ENCODE measurements at places on chromosomes 12 and 14.

DNA sequence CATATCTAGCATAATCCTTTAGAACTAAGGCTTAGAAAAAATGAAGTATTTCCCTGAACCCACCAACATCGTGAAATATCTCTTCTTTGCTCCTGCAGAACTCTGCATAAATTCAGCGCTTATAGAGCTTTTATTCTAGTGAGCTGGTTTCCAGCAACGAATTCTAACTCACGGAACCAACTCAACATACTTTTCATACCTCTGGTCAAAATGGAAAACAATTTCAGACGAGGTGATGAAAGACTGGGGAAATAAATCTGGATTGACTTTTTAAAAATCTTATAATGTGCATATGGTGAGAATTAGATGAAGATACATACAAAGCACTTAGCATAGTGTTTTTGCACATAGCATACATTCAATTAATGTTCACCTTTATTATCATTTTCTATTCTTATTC is 62.6 kb upstream of the BBS10 start:
- DNase-seq: no peak

- DNase-seq: no peak
These were observed 199.3 kb downstream of the ALG10B start for GRCh38 chr12:38515912-38516311.

DNA sequence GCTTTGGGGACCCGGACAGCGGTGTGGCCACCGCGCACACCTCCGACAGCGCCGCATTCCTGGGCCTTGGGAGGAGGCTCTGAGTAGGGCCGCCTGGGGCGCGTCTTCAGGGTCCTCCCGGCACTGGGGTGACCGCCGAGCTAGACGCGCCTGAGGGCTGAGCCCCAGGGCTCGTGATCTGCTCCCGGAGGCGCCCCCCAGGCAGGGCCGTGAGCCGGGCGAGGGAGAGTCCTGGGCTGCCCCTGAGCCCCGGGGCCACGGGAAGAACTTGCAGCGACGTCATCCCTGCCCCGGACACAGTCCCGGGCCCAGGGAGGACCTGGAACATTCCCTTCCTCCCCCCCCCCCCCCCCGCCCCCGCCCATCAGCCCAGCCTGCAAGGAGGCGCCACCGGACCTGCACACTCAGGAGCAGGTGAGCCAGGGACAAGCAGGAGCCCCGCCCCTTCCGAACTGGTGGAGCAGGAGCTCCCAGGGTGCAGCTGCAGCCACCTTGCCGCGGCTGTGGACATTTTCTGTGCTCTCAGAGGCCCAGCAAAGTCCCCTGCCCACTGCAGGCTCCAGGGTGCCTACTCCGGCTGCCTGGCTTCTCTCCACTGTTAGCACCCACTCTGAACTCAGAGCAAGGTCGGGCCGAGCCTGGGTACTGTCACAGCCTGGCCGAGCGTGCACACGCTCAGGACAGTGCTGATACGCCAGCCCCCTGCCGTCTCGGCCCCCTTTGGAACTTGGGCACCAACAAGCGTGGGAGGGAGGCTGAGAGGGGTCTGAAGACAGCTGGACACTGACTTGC is 50.7 kb downstream of the A2M start:
- DNase-seq: peak; percentile 41

GRCh38 chr14:91311284-91311662 is 66.8 kb upstream of the GPR68 start:
- no peak for DNase-seq

GRCh38 chr14:100662879-100663760 is 63.6 kb upstream of the DLK1 start:
- peak; percentile 91 for DNase-seq

GRCh38 chr14:28245216-28245615 is 521.4 kb upstream of the FOXG1 start:
- no peak for DNase-seq

DNA sequence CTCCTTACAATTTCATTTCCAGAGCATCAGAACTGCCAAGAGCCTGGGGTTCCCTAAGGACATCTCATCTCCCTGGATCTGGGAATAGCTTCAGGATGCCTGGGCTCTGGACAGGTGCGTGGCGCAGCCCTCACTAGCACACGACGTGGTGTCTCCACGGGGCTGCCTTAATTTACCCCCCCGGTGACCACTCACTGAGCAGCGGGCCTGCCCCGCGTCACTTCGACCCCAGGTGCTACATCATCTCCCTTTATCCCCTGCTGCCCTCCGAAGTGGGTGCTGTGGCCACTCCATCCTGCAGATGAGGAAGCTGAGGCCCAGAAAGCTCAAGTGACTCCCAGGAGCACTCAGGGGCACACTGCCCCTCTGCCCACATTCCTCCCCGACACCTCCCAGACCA is 177.8 kb upstream of the SFSWAP start:
- DNase-seq: no peak

GRCh38 chr14:24483604-24484252 is 24.3 kb downstream of the CMA1 start:
- DNase-seq: no peak

DNA sequence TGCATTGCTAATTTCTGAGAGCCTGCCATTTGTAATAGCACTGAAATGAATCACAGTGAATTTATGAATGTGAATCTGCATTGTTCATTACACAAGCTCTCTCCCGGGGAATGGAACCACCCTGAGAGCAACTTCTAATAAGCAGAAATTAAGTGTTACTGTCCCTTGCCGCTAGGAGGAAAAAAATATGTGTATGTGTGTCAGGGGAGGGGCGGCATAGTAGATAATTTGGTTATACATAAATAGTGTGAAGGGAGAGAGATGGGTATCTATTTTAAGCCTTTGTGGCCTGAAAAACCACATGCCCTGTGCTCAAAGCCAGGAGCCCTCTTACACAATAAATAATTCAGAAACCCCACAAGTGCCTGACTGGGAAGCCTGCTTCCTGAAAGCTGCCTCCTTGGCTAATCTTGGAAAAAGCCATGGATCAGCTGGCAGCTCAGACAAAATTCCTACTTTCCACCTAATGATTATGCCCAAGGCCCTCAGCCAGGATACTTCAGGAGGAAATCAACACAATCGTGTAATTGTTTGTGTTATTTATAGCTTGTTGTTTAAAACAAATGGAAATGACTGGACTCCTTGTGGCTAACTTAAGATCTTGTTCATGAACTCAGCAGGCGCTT is 366.2 kb upstream of the KITLG start:
- no peak for DNase-seq

DNA sequence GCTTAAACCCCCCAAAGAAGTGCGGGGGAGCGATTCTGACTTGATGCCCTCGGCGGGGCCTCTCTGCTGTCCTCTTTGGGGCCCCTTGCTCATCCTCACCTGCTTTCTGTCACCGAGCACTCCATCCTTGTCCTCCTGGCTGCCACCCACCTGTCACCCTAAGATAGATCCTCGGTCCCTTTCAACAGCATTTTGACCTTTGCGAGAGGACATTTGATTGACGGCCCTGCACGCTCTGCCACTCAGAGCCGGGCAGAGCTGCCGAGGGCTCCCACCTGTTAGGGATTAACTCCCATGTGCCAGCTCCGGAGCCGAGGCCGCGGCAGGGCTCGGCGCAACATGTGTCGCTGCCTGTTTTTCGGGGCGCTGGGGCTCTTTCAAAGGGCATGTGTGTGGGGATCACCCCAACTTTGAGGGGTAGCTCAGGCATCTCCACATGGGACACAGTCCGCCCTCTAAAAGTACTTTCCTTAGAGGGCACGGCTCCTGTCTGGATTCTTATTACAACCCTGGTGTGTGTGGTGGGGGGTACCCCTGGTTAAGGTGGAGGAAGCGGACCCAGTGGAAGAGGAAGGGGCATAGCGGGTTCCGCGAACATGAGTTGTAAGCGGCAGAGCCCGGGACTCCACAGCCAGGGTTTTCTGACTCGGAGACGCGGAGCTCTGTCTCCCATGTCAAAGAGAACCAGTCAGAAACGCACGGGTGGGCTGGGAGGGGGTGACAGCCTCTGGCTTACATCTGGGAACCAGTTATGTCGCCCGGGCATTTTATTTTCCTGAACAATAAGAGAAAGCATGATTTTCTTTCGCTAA is 811 bp upstream of the MEG3 start:
- DNase-seq: no peak

DNA sequence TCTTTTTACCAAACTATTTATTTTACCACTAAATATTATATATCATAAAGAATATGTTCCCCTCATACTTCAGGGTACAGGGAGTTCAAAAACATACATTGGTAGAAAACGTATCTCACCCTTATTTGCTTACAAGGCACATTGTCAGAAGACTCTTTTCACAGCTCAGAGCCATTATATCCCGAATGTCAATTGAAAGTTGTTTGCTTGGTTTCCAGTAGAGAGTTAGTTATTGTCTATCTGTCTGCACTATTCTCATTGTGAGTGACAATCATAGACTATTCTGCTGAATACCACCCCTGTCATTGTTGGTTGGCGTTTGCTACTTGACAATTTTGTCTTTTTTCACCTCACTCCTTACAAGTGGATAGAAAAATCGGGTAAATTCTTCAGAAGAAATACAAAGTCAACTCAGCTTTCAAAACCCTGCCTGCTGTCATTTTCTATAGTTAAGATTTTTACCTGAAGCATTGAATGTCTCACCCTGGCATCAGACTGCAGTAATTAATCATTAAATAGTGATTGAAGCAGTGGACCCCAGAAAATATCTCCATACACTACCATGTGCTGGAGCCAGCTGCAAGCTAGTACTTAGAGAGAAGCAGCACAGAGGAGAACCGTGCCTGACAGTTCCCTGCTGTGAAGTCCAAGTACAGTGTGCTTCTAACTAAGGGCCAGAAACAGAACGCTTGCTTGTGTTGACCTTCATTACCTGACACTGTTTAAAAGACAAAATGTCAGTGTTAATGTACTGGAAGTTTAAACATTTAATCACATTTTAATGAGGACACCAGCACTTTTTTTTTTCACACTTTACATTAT is 510.6 kb downstream of the RERGL start:
- DNase-seq: no peak

- no peak for DNase-seq
These were observed 447.5 kb downstream of the GXYLT1 start for GRCh38 chr12:41697161-41697560.

DNA sequence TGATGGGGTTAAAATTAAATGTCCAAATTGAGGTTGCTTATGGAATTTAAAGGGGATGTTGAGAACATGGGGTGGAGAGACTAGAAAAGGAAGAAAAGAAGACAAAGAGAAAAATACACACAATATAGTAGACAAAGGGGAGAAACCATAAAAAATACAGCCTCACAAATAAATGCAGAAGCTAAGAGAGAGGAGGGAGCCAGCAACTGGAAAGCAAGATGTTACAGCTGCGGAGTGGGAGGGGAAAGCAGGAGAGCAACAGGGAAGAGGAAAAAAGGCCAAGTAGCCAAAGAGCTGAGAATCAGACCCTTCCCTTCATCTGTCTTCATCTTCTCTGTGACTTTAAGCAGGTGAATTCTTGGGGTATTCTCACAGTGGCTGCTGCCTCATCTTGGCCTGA is 39.7 kb upstream of the SMUG1 start:
- no peak for DNase-seq

DNA sequence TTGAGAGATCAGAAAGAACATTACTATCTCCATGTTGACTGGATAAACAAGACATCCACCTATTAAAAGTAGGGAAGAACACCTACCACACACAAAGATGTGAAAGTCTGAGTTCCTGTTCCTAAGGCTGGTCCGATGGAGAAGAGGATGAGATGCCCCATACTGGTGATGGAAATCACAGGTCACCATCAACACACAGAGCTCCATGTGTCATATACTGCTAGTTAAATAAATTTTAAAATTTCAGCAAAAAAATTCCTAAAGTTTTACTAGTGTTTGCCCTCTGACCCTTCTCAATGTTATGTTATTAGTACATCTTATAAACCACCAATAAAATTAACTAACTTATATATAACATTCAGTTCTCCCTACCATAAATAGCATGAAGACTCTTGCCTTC is 59.1 kb downstream of the KCNA5 start:
- no peak for DNase-seq

DNA sequence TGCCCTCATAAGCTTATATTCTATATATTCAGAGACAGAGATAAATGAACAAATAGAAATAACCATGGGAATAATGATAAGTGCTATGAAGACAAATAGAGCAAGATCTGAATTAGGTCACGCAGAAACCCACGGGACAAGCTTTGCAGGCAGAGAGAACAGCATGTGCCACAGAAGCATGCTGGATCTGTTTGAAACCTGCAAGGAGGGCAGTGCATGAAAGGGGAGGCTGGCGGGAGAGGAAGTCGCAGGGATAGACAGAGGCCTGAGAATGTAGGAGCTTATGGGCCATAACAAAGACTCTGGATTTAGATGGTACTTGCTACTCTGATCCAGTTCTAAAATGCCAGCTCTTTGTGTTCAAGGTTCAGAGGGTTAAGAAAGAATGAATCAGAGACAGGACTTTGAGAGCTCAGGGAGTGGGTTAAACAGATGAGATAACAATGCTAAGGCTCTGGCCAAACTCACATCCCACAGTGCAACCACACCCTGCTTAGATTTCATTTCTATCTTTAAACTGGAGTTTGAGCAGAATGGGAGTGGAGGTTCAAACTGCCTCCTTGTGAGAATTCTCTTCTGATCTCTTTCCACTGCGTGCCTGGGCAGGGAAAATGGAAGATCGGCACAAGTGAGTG is 49.2 kb upstream of the PPP1R12A start:
- no peak for DNase-seq

DNA sequence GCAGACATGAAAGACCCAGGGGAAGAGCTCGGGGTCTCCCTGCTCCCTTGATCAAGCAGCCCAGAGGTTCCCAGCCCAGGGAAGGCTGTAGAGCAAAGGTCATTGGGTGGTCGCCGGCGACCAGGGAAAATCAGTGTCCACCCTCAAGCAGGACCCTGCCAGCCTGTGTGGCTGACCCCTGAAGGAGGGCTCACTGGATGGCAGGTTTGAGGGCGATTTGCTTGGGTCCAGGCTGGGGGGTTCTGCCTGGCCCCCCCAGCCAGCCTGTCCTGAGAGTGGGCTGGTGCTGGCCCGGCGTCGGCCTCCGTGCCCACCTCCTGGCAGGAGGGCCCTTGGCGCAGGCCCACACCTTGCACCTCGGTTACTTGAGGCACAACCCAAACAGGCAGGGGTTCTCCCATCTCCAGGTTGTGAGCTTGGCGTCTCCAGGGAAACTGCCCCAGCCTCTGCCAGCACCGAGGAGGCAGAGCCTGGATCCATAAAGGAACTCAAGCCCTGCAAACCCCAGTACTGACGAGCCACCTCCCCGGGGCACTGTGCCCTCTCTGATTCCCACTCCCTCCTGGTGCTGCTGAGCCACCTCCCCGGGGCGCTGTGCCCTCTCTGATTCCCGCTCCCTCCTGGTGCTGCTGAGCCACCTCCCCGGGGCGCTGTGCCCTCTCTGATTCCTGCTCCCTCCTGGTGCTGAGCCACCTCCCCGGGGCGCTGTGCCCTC is 329.0 kb upstream of the SFSWAP start:
- DNase-seq: no peak

- no peak for DNase-seq
These were observed 688 bp upstream of the NECAP1 start for GRCh38 chr12:8081251-8081920.

- no peak for DNase-seq
These were observed 190.1 kb downstream of the KSR2 start for GRCh38 chr12:117778656-117779055.

DNA sequence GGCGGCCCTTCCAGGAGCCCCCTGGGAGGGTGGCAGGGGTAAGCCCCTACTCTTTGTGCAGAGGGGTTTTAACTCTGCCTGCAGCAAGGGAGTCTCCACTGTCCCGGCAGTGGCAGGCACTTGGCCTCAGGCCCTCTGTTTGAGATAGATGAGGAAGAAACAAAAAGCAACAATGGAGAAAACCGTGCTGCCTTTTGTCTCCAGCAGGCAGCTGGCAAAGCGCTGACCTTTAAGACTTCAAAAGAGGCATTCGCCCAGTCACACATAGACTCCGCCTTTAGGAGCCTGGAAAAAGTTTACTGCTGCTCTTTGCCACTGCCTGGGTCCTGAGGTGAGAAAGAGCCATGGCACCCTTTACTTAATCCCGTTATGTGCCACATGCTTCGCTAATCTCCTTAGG is 158.2 kb upstream of the NTF3 start:
- DNase-seq: no peak

Measured in posterior cingulate gyrus (tissue), 11 donors.